ENCODE measurements at places on chromosomes 1 and 21.

GRCh38 chr1:225870911-225871310, 11.3 kb downstream of the TMEM63A start:
- no peak for DNase-seq

DNA sequence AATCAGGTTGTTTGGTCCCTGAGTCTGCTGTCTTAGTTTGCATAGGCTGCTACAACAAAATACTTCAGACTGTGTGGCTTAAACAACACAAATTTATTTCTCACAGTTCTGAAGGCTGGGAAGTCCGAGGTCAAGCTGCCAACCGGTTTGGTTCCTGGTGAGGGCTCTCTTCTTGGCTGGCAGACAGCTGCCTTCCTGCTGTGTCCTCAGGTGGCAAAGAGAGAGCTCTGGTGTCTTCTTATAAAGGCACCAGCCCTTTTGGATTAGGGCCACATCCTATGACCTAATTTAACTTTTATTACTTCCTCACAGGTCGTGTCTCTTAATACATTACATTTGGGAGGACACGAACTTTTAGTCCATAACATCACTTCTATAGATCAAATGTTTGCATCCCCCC, 89.6 kb upstream of the CD34 start:
- DNase-seq: no peak

- no peak for DNase-seq
Measured at GRCh38 chr1:198416296-198416695, 124.2 kb downstream of the ATP6V1G3 start.

DNA sequence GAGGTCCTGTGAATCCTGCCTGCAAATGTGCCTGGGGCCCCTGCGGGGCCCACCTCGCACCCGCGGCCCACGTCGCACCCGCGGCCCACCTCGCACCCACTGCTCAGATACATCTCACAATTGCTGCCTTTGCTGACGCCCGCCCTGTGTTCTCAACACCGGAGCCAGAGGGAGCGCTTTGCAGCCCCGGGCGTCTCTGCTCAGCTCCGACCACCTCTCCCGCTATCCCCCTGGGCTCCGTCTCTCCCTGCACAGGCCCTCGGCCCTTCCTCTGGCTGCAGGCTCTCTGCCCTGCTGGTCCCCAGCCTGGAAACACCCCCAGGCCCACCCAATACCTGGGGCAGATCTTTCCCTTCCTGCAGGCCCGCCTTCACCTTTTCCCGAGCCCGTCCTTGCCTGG, 44.8 kb downstream of the TP73 start:
- no peak for DNase-seq

- DNase-seq: no peak
Measured at GRCh38 chr1:174003867-174004266, 18.3 kb downstream of the RC3H1 start.

DNA sequence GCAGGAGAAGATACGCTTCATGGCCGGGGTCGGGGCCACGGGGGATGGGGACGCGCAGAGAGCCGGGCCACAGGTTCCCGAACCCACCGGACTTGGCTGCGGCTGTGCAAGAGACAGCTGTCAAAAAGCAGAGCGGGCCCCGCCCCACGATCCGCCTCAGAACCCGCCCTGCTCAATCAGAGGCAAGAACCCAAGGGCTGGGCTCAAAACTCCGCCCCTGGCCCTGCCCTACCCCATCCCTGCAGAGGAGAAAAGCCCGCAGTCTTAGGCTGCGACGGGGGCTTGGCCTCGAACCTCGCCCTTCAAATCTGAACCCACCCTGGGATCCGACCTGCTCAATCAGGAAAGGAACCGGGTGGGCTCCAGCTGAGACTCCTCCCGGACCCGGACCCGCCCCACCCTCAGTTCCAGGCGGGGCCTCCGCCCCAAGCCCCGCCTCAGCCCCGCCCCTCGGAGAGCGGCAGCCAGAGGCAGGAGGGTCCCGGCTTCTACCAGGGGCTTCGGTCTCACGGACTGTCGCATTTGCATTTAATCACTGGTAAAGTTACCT, at the start of gene ANKRD35:
ANKRD35 (minus strand) TSS at position 129 of the 550 bp plus-strand sequence; CDS start at position 21, 108 bp downstream.
- peak; percentile 84 for DNase-seq

DNA sequence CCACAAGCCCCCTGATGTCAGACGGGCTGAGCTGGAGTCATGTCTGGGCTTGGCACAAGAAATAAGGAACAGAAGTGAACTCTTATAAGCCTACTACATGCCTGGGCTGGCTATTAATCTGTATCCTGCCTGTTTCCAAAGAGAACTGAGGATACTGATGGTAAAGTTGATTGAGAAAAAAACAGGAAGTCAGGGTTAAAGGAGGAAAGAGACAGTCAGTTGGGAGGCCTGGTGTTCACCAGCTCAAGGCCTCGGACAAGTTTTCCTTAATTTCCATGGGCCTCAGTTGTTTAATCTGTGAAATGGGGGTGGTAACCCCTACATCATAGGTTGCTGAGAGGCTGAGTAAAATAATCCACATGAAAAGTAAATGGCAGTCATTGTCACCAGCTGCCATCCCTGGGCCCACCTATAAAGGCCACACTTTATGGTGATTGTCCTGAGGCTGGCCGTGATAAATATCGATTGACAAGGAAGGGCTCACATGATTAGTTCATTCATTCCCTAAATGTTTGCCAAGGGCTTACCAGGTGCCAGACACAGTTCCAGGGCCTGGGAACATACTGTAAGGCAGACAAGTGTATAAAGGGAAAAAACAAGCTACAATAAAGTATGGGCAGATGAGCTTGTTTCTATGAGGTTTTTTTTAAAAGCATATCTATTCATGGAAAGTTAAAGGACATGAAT, 2.8 kb downstream of the ALDH4A1 start:
- no peak for DNase-seq

GRCh38 chr1:226781937-226782609, 43.0 kb upstream of the ITPKB start:
- DNase-seq: no peak

GRCh38 chr1:53470155-53470554, 11.0 kb downstream of the DMRTB1 start:
- no peak for DNase-seq

GRCh38 chr1:40383095-40383487, 9.6 kb downstream of the SMAP2 start:
- DNase-seq: no peak

DNA sequence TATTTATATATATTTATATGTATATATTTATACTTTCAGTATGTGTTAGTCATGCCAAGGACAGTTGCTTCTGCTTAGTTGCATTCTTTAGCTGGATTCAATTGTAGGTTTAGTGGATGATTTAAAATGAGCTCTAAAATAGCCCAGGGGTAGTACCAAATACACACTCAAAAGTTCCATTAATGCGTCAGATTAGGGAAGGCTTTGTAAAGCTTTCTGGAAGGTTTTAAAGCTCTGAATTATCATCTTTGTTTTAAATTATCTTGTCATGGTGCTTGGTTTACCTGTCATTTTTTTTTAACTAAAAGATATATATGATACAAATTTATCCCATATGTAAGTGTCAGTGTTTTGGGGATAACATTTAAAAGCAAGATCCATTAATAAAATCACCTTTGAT, 242.7 kb upstream of the ADAMTS5 start:
- no peak for DNase-seq

- DNase-seq: peak; percentile 11
Measured at GRCh38 chr1:226457307-226457712, 49.4 kb upstream of the PARP1 start.

GRCh38 chr1:43306688-43307457, 6.1 kb downstream of the TIE1 start:
- no peak for DNase-seq

DNA sequence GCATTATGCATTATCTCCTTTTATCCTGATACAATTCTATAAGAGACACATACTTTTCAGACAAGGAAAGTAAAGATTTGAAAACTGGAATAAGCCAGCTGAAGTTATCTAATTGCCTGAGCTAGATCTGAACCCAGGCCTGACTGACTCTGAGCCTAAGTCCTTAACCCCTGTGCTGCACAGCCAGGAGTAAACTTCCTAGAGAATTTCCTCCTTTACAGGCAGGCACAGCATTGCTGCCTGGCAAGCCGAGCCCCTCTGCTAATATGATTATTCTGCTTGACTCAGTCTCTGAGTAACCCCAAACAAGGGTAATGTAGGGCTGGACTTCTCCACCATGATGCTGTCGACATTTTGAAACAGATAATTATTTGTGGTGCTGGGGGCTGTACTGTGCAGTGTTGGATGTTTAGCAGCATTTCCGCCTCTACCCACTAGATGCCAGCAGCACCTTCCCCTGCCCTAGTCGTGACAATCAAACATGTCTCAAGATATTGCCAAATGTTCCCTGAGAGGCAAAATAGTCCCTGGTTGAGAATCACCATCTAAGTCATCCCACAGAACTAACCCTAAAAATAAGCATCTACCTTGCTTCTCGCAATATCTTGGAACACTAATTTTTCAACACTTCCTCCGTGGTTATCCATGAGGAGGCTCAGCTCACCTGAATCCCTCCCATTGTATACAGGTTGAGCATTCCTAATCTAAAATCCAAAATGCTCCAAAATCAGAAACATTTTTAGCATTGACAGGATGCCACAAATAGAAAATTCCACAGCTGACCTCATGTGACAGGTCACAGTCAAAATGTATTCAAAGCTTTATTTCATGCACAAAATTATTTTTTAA, 18.5 kb downstream of the CAMK1G start:
- peak; percentile 9 for DNase-seq

GRCh38 chr1:39926343-39926793, 24.7 kb upstream of the MYCL start:
- no peak for DNase-seq

- no peak for DNase-seq
Measured at GRCh38 chr1:171929121-171929520, 87.8 kb downstream of the DNM3 start.

DNA sequence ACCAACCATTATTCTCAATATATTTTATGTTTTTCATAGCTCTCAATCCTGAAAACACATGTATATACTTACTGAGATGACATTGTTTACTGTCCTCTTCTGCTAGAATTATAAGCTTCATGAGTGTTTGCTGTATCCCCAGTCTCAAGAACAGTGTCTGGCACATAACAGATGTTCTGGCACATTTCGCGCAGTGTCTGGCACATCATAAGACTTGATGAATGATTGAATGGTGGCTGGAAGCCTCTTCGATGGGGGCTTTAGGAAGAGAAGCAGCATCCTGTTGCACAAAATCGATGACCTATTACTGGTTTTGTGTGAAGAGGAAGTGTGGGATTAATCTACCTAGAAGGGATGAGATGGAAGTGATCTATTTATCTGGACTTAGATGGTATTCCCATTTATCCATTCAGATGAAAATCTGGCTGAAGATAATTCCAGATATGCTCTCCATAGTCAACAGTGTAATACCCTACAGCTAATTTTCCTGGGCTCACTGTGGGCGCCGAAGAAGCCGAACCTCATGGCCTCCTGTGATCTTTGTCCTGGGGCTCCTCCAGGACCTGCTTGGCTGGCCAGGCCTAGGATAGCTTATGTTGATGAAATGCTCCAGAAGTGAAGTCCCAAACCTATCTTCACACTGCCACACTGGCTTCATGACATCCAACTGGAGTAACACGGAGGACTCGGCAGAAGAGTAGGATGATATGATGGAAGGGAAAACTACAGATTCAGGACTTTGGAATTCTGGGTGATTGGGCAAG, 26.5 kb downstream of the CD34 start:
- DNase-seq: no peak

DNA sequence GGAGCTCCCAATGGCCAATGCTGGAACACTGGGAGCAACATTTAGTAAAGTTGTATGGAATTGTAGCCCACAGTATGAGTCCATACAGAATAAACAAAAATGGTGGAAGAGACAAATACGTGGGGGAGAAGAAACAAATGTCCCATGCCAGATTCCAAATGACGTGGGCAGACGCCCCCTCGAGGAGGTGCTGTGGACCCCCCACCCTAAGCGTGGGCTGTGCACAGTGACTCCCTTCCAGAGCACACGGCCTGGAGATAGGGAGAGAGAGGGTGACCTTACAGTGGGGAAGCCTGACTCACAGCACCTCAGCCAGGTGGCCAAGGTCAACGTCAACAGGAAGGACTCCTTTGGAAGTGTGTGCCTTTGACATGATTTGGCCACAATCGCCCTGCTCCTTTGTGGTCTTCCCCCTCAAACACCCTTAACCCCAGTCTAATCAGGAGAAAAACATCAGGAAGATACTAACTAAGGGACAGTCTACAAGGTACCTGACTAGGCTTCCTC, 13.7 kb upstream of the PDE9A start:
- no peak for DNase-seq

DNA sequence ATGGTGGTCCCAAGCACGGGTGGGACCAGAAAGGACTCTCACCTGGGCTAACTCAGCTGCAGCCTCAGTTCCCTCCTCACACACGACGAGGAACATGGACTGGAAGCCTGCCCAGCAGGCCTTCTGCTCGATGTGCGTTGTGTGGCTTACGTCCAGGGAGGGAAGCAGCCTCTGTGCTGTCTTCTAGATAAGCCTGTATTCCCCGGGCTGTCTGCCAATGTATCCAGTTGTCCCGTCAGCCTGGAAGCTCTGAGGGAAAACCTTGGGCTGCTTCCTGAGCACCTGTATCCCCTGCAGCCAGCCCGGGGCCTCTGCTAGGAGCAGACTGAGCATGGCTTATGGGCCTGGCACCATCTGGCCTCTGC, 10.5 kb downstream of the PCSK9 start:
- DNase-seq: no peak

GRCh38 chr1:151568626-151569088, 28.5 kb downstream of the TUFT1 start:
- no peak for DNase-seq

DNA sequence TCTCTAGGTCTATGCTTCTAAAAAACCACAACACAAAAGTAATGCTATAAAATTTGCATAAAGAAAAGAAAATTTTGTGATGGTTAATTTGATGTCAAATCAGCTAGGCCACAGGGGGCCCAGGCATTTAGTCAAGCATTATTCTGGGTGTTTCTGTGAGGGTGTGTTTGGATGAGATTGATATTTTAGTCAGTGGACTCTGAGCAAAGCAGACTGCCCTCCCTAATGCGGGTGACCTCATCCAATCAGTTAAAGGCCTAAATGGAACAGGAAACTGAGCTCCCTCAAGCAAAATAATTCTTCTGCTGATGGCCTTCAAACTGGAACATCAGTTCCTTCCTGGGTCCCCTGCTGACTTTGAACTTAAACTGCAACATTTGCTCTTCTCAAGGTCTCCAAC, 358.0 kb downstream of the DSCAM start:
- DNase-seq: no peak

DNA sequence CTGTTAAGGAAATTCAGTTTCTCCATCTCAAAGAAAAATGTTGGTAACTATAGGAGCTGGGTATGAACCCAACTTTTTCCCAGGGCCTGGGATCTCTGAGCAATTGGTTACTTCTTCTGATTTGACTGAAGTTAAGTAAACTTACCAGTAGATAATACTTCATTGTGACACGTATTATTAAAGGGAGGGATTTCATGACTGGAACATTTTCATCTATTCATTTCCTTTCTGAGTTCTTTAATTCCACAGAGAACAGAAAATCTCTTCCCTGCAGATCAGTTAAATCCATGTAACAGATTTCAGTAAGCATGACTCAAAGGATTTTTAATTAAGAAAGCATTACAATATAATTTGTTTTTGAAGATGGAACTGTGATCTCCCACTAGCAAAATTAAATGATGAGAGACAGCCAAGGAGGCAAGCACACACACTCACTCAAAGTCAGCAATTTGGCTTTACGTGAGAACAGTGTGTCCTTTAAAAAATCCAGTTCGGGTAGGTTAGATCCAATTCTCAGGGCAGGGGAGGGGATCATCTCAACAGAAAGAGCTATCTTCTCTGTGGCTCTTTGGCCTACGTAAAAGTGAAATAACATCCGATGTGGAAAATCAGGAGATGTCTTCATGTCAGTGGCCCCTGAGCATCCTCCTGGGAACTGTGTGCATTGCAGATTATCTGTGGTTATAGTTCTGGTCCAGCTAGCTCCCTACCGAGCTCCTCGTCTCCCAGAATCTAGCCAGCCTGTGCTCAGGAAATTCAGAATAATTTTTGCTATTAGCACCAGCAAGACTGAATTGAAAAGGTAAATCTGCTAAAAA, 10.8 kb upstream of the MYOC start:
- DNase-seq: no peak
